ENCODE measurements at places on chromosomes 5 and 9.

DNA sequence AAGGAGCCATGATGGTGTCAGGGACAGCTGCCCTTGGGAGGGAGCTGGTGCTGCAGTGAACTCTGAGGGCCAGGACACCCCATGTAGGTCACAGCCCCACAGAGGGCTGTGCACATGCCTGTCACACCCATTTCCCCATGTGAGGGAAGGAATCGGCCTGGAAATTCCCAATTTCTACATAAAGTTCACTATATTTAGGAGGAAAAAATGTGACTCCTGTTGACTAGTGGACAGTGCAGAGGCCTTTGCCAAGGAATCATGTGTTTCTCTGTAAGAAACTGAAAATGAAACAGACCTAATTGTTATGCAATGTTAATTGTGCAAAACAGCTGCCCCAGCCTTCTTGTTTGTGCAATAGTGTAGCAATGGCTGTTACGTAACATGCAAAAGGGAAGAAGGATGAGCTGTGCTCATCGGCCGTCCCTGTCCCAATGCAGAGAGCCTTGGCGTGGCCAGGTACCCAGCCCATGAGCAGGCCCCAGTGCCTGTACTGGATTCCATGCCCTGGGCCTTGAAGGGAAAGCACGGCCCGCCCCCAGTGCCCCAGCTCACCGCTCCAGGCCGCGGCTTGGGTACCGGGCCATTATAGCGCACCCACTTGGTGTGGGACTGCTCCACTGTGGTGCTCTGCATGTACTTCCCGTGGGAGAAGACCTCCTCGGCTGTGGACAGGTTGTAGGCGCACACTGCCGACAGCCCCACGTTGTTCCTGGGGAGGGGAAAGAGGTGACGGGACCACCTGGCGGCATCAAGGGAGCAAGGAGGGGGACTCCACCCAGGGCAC lies 70.0 kb downstream of the SECISBP2 start:
- DNase-seq = no peak

- DNase-seq = no peak
These were observed 24.4 kb downstream of the CYFIP2 start for GRCh38 chr5:157290156-157290980.

GRCh38 chr5:9265441-9266287 lies 280.2 kb downstream of the SEMA5A start:
- DNase-seq = no peak

DNA sequence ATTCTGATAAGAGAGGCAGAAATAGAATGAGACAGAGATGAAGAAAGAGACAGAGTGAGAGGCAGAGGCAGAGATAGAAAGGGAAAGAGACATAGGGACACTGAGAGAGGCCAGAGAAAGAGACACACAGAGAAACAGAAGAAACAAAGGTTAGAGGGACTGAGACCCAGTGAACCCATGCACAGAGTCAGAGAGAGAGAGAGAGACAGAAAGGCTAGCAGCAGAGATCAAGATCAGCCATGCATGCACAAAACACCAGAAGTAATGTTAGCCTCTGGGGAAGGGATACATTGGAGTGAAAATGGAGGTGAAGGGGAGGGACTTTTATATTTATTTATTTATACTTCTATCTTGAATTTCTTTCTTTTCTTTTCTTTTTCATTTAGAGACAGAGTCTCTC lies 14.1 kb upstream of the SPARC start:
- no peak for DNase-seq

DNA sequence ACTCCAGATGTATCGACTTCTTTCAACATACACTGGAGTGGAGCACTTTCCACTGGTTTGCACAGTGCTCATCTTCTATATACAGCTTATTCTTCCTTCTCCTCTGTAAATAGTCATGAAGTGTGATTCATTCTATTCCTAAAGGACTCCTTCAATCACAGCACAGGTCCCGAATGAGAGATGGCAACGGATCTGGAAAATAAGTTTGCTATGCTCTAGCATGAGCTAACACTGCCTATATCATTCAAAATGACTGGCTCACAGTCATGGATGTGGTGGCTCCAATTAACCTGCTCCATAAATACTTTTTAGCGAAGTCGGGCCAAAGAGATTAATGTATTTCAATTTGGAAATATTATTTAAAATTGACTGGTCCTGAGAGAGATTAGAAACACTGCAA lies 272.1 kb upstream of the CDH6 start:
- DNase-seq = no peak

GRCh38 chr9:108687006-108687987 lies 168.5 kb downstream of the ACTL7B start:
- DNase-seq = no peak

DNA sequence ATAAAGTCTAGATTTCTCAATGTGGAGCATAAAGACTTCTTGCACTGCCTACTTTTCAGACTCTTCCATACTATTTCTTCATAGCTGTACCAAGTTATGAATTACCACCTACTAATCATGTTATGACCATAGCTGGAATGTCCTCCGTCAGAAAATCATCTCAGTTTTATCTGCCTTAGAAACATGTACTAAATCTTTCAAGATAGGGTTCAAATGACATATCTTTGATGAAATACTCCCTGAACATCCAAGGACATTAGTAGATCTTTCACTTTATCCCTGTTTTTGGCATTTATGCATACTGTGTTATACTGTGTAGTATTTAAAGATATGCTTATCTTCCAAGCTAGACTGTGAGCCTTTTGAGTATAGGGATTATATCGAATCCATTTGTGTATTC lies 49.6 kb upstream of the MEF2C start:
- no peak for DNase-seq

DNA sequence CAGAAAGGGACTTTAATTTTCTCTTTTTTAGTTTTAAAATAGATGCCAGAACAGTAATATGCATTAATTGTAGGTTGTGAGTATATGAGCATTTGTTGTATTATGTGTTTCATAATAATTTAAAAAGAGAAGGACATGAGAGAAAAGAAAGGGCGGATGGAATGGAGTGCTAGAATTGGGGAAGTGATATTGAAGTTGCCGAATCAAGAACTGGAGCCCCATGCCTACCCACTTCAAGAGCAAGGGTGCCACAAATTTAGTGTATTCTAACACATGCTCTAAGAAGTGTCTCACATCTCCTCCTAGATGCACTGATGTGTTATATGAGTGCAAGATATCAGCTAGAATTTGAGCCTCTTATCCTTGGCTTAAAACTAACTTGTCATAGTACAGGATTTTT lies 43.6 kb upstream of the FYB1 start:
- no peak for DNase-seq

GRCh38 chr5:76477571-76477970 lies 74.5 kb downstream of the IQGAP2 start:
- no peak for DNase-seq

DNA sequence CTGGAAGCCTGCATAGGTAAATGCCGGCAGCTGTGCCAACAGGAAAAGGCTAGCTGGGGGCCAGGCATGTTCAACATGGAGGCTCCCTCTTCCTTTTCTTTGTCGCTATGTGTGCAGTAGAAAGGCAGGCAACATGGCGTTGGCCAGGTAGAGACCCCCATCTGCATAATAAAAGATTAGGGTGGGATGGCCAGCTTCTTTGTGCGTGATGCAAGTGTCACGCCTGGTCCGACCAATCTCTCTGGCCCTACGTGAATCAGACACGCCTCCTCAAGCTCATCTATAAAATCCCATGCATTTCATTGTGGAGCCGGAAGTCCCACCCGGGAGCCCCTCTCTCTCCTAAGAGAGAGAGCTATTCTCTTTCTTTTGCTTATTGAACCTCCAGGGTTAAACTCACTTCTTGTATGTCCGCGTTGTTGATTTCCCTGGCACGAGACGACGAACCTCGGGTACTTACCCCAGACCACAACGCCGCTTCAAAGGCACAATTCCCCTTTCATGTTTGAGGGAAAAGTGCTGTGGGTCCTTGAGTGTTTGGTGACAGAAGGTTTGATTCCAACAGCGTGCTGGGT lies 25.0 kb upstream of the C5orf47 start:
- no peak for DNase-seq

GRCh38 chr5:1729641-1730486 lies 69.8 kb downstream of the MRPL36 start:
- DNase-seq = no peak

DNA sequence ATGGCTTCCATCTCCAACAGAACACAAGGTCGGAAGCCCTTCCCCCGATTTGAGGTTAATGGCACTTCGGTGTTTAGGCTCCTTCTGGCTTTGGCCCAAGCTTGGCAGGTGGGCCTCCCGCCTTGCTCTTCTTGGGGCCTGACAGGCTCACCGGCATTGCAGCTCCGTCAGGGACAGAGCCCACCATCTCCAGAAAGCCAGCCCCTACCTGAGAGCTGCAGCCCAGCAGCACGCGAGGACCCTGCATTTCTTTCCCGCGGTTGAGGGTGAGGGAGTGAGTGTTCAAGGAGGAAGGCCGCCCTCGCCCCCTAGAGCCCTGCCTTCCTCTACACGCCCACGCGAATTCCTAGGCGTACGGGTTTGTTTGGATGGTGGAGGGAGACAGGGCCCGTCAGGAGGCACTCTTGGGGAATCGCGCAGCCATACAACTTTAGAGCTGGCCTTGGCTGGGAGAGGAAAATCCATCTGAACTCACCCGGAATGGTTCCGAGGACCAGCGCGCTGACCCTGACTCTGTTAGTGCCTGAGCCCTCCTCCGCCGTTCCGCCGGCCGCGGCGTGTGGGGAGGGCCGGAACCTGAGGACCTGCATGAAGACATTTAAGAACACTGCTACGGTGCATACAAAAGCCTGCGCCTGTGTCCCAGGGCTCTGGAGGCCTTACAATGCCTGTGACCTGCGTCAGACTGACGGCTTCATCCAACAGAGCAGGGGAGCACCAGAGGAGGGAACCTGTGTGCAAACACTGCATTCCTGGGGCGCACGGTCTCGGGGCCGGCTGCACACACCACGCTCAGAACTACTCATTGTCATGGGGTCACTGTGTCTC lies 73.8 kb downstream of the MRPL36 start:
- no peak for DNase-seq

- DNase-seq = no peak
These were observed 2.0 kb upstream of the PTGR1 start for GRCh38 chr9:111601237-111602018.

GRCh38 chr9:15371448-15371845 lies 51.2 kb upstream of the SNAPC3 start:
- DNase-seq = no peak

DNA sequence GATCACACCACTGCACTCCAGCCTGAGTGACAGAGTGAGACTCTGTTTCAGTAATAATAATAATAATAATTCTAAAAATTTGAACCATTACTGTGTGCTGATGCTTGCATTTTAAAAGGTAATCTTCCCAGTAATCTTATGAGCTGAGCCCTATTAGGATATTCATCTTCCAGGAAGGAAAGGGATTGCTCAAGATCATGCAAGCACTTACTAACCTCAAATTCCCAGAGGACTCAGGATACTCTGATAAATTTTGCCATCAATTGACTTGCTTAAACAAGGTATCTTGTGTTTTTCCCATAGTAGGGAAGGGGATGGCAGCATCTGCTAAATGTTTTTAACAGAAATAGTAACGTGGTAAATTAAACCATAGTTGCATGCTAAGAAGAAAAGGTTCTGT lies 176.4 kb upstream of the MRPS30 start:
- no peak for DNase-seq

- no peak for DNase-seq
These were observed 334.7 kb downstream of the FBXL7 start for GRCh38 chr5:15834596-15835245.

- DNase-seq = no peak
These were observed 95.7 kb upstream of the EGFLAM start for GRCh38 chr5:38162625-38163024.

GRCh38 chr5:135565725-135566421 lies 12.9 kb downstream of the CXCL14 start:
- DNase-seq = peak; percentile 53

GRCh38 chr5:169631360-169631759 lies 5.7 kb upstream of the DOCK2 start:
- no peak for DNase-seq

- DNase-seq = peak; percentile 57
These were observed 113.4 kb downstream of the SYK start for GRCh38 chr9:90914868-90915483.

DNA sequence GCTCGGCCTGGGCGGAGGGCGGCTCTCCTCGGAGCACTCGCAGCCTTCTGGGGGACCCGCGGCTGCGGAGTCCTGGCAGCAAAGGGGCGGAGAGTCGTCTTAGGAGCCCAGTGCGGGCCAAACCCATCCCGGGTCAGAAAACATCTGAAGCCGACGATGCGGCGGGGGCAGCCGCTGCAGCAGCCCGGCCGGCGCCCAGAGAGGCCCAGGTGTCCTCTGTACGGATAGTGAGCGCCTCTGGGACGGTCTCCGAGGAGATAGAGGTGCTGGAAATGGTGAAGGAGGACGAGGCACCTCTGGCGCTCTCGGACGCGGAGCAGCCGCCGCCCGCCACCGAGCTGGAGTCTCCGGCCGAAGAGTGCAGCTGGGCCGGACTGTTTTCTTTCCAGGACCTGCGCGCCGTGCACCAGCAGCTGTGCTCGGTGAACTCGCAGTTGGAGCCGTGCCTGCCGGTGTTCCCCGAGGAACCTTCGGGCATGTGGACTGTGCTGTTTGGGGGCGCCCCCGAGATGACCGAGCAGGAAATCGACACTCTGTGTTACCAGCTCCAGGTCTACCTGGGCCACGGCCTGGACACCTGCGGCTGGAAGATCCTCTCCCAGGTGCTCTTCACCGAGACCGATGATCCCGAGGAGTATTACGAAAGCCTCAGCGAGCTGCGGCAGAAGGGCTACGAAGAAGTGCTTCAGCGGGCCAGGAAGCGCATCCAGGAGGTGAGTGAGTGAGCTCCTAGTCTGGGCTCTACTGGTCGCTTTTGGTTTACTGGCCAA lies 1.2 kb downstream of the JMY start:
- DNase-seq = no peak

GRCh38 chr5:449151-449550 lies 6.2 kb downstream of the EXOC3 start:
- DNase-seq = no peak

DNA sequence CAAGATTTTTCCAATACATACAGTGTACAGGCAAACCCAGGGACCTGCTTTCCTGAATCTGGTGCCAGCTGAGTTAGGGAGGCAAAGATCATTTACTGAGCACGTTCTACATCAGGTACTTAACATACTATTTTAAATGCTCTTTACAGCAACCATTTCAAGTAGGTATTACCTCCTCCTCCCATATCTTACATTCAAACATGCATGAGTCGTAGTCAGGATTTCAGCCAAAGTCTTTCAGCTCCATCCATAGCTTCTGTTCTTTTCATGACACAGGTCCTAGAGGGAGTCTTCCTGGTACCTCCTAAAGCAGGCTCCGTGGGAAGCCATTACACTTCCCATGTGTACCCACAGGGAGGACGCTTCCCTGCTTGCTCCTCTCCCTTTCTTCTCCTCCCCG lies 11.7 kb downstream of the KCNV2 start:
- DNase-seq = no peak

DNA sequence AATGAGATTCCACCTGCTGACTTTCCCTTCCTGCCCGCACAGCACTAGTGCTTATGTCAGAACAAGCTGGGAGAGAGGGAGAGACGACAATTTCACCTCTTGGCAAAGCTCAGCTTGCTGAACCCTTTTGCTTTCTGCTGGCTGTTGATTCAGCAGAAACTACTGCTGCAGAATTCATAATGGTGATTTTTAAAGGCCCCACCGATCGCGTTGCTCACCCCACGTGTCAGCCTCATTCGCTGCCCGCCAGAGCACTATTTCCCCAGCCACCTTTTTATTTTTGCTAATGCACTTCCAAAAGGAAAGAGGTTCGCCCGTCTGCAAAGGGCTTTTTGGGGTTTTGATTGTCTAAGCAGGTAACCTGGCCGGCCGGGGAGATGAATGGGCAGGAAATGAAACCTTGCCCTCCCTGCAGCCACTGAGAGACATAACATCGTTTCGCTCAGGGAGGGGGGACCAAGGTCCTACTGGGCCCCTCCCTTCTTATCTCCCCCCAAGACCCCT lies 1.3 kb downstream of the PPP2R2B start:
- DNase-seq = no peak

- DNase-seq = no peak
These were observed 282.9 kb downstream of the ARHGEF28 start for GRCh38 chr5:73908846-73909245.

Measured in activated CD8-positive, alpha-beta memory T cell treated with anti-CD3 and anti-CD28 coated beads for 1 hour (primary cell).